Karpas-422 (cell line): ENCODE measurements at places on chromosomes 4 and X. TPM values are rescaled to one million over a fixed set of nuclear protein-coding genes. Genes with fewer than 3 reads are reported as not detected.

Gene UBE2A
- total RNA-seq: 43.0 and 54.7 TPM in 2 replicates

- DNase-seq: no peak
These were observed 98.2 kb downstream of the ARSJ start for GRCh38 chr4:113881256-113881655.

DNA sequence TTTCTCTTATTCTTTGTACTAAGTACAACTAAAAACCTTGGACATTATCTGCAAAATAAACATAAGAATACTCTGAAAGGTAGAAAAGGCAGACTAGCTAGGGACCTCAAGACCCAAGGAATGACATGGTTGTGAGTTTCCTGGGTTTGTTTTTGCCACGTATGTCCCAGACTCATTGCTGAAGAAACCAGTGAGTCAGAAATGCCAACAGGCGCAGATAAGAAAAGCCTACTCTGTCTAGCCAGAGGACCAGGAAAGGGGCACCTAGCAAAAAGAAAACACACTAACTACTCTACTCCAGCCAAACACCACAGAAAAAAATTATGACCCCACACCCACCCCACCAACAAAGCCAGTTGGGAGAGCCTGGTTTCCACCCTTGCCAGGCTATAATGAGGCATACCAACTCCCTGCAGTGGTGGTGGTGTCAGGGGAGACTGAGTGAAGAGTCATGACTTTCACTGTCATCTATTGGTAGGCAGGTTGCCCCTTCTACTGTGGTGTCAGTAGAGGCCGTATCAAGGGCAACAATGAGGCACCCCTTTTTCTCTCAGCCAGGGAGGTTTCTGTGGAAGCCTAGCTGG, 10.9 kb downstream of the MTMR1 start:
- no peak for DNase-seq

Gene PLP1
- 1.2 TPM in 1 of 2 replicates, not detected in the other for total RNA-seq

Gene GAGE12J
- not detected in 2 replicates for total RNA-seq

GRCh38 chrX:96756491-96756890, 71.8 kb downstream of the DIAPH2 start:
- DNase-seq: no peak

DNA sequence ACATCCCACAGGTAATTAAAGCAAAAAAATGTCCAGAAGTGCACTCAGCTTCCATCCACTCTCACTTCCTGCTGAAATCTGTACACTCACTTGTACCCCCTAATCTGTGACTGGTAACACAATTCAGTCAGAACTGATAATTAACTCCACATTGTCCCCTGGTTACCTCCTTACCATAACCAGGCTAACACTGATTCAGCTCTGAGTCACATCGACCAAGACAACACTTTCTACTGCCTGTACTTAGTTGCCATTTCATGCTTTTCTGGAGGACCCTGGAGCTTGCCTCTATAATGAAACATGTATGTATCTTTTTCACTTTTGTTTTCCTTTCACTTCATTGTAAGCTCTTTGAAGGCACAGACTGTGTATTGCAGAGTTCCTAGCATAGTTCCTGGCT, 130.9 kb upstream of the GABRG1 start:
- no peak for DNase-seq

Gene ADRA2C
- total RNA-seq: not detected in 2 replicates

Gene MFAP3L
- not detected in 2 replicates for total RNA-seq
